ENCODE measurements at places on chromosomes 5 and 9.

DNA sequence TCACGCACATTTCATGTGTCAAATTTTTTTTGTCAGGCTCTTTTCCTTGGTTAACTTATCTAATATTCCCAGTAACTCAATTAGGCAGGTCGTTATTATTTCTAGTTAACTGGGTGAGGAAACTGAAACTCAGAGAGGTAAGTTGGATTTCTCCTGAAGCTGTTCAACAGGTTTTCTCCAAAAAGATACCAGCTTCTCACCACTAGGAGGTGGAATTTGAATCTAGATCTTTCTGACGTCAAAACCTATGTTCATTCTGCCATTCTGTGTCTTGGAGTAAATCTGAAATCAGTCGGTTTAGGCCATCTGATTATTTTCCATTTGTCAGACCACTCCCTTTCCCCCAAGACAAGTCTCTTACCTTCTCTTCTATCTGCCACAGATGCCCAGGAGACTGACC is 572.9 kb downstream of the ACTL7B start:
- DNase-seq: no peak

GRCh38 chr5:92769978-92770377 is 811.0 kb downstream of the NR2F1-AS1 start:
- DNase-seq: no peak

DNA sequence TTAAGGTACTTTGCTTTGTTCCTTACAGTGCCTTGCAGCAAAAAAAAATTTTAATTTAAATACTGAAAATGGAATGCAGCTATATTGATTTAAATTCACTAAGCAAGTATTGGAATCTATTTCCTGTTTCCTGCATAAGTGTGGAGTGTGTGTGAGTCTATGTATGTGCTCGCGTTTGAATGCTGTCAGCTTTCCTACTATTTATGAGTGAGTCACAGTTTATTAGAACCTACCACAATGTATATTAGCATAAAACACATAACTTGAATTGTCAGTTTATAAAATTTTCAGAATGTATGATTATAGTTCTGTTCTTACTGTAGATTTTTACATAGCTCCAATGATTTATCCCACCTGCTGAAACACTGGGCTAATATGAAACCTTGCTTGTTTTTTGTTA is 302.1 kb downstream of the NR2F1-AS1 start:
- DNase-seq: no peak

DNA sequence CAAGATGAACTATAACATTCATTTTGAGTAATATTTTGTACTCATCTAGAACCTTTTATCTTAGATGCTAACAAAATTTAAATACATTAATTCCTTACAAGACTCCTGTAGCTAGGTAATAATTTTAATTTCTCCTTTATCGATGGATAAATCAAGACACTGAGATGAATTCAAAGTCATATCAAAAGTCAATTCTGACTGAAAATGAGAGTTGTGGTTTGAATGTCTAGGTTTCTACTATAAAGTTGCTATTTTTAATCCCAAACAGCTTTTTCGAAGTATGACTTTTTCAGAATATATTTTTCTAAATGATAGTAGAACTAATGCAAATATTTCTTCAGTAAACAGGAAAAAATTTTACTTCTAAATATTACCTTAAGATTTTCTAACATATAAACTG is 491.7 kb upstream of the FAM174A start:
- no peak for DNase-seq

GRCh38 chr9:136623842-136624183 is 38.9 kb upstream of the EGFL7 start:
- no peak for DNase-seq

DNA sequence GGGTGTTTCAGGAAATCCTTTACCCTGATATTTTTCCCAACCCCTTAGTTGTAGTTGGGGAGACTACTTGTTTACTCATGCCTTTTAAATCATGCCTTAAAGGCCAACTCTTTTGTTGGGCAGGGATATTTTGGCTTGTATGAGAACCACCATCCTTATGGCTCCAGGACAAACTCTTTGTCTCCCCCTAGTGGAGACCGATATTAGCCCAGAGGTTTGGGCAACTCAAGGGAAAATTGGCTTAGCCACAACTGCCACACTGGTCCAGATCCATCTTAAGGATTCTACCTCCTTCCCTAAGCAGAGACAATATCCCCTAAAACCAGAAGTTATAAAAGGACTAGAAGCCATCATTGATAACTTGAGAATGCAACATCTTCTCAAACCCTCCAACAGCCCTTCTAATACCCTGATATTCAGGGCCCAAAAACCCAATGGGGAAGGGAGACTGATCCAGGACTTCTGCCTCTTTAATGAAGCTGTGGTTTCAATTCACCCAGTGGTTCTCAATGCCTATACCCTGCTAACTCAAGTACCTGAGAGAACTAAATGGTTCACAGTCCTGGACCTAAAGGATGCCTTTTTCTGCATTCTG is 100.9 kb upstream of the HCN1 start:
- no peak for DNase-seq

Data from stimulated activated CD4-positive, alpha-beta T cell treated with anti-CD3 and anti-CD28 coated beads, Interleukin-12 subunit alpha, Interleukin-12 subunit beta, amount 100 ng/mL, for 24 hours (primary cell).